Thyroid gland (tissue), 4 donors: ENCODE measurements at places on chromosomes 5 and 9. TPM values are rescaled to one million over a fixed set of nuclear protein-coding genes. Genes with fewer than 3 reads are reported as not detected.

DNA sequence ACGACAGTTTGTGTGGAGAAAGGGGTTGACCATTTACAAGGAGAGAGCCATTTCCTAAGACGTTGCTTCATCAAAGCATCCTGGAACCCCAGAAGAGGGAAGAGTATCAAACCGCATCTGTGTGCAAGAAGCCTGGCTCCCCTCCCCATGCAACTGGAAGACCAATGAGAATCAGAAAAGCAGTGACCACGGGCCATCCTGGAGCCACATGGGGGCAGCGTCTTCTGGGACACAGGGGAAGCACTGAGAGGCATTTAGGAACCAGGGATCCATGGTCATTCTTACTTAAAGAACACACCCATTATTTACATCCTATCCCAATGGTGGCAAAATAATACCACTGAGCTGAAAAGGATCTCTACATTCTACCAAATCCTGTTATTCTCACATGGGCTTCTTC is 29.3 kb downstream of the SEMA5A start:
- DNase-seq = no peak
- no peak overlapping the region for H3K27ac ChIP-seq
- H3K27me3 ChIP-seq = no peaks in the 10 kb centered on the region
- peaks cover 11% of the 10 kb centered on the region for H3K4me1 ChIP-seq
- no peak overlapping the region for H3K4me3 ChIP-seq

GRCh38 chr5:54517174-54517511 is 416 bp upstream of the SNX18 start:
- no peaks in the 10 kb centered on the region for H3K27me3 ChIP-seq
- peaks cover 33% of the 10 kb centered on the region for H3K4me1 ChIP-seq
- H3K27ac ChIP-seq = peak overlapping the region; percentile 20
- H3K4me3 ChIP-seq = no peak overlapping the region

SLC22A4 gene
- 0.54 TPM for total RNA-seq

DNA sequence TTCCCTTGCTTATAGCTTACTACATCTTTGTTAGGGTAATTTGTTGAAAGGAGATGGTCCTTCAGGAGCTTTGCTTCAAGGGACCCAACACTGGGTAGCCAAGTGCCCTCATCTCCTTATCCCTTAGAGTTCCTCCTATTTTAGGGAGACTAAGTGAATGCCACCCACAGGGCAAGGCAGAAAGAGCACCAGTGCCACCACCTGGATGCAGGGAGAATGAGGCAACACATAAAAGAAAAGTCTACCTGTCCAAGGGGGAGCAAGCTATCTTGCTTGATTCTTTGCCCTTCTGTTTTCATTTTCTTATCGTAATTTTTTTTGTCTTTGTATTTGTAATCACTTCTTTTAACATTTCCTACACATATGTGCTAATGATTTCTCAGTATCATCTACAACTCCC is 205.5 kb downstream of the NPR3 start:
- peak; percentile 51 for DNase-seq
- no peaks in the 10 kb centered on the region for H3K4me1 ChIP-seq
- no peaks in the 10 kb centered on the region for H3K36me3 ChIP-seq
- no peak overlapping the region for H3K27ac ChIP-seq

GABRG2 gene
- not detected for total RNA-seq

CDKN2A gene
- total RNA-seq = 2.1 TPM

DNA sequence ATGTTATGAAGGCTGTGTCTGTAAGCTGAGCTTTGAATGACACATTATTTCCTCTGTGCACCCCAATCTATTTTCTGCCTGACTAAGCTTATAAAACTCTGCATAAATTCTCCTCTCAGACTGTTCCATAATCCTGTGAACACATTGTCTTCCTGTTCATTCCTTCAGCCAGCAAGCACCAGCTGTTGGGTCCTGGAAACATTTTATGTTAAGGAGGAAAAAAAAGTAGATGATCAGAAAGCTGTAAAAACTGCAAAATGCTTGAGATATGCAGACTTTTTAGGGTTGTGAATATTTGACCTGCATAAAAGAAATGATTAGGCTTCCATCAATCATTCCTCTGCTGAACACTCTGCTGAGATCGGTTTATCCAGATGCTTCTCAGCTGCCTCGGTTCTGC is 1246.0 kb upstream of the DMAC1 start:
- no peaks in the 10 kb centered on the region for H3K36me3 ChIP-seq
- DNase-seq = no peak
- H3K4me1 ChIP-seq = peaks cover 4% of the 10 kb centered on the region
- no peak overlapping the region for H3K4me3 ChIP-seq
- no peaks in the 10 kb centered on the region for H3K27me3 ChIP-seq

DNA sequence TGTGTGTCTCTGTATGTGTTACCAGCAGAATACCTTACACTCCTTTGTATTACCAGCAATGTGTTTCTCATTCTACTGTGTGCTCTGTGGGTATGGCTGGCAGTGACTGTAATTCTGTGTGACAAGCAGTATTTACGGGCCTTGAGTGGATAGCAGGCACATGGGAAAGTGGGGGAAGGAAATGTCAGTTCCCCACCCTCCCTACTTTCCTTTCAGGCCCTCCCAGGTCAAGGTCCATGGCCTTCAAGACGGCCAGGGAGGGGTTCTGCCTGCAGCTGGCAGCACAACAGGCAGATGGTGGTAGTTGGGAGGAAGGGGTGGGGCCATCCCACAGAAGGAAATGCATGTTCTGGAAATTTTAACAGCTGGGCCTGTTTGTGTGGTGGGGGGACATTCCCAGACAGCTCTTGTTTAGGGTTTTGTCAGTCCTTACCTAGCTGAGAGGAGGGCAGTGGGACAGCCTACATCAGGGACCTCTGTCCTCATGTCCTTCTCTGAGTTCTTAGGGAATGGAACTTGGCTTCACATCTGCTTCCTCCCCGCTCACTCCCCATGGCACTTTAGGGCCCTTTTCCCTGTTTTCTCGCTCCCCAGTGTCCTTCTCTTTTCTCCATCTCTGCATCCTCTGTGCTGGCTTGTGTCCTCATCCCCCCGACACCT is 14.6 kb upstream of the TNIP1 start:
- no peak overlapping the region for H3K4me3 ChIP-seq
- no peaks in the 10 kb centered on the region for H3K36me3 ChIP-seq
- no peaks in the 10 kb centered on the region for H3K27me3 ChIP-seq

- no peaks in the 10 kb centered on the region for H3K36me3 ChIP-seq
- H3K27me3 ChIP-seq = no peaks in the 10 kb centered on the region
- no peak overlapping the region for H3K4me3 ChIP-seq
- no peak overlapping the region for H3K27ac ChIP-seq
Observed at GRCh38 chr5:172683645-172684471, 42.8 kb downstream of the NEURL1B start.
